ENCODE measurements at places on chromosomes 11 and 22. TPM values are rescaled to one million over a fixed set of nuclear protein-coding genes. Genes with fewer than 3 reads are reported as not detected.
A peak's percentile ranks its signal among the peaks of the same experiment; 100 is the strongest.

GRCh38 chr11:10499452-10499851 is 41.5 kb downstream of the RNF141 start:
- H3K27ac ChIP-seq: no peak overlapping the region
- peaks cover 3% of the 10 kb centered on the region for H3K4me1 ChIP-seq
- no peak overlapping the region for H3K4me3 ChIP-seq
- no peak for DNase-seq

DNA sequence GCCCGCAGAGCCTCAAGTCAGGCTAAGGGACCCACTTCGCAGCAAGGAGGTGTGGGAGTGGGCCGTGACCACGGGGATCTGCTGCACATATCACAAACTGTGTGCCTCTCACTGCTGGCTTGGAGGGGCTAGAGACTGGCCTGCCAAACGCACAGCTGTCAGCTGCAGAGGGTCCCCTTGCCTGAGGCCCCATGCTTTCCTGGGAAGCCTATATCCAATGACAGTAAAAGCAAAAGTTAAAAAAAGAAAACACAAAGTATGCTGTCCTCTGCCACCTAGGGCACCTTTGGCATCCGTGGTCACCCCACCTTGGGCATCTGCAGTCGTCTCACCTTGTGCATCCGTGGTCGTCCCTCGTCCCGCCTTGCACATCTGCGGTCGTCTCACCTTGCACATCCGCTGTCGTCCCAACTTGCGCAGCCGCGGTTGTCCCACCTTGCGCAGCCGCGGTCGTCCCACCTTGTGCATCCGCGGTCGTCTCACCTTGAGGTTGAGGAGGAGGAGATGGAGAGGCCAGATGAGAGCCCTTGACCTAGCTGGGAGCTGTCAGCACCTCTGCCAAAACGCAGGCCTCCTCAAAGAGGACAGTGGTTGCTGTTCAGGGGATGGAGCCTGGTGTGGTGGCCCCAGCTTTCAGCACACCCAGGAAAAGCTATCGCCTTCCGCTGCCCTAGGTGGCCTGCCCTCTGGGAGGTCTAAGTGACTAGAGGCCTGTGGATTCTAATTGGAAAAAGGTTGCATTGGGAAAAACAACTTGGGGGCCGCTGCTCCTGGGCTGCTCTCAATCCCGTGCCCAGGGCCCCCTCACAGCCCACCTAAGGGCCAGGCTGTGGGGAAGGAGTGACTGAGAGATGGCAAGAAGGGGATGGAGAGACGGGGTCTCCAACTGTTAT is 90.5 kb downstream of the MYEOV start:
- H3K36me3 ChIP-seq: no peaks in the 10 kb centered on the region
- H3K27ac ChIP-seq: no peak overlapping the region
- H3K4me3 ChIP-seq: no peak overlapping the region
- H3K27me3 ChIP-seq: no peaks in the 10 kb centered on the region
- H3K4me1 ChIP-seq: no peaks in the 10 kb centered on the region
- no peak for DNase-seq

GRCh38 chr11:36013950-36014897 is 70.4 kb downstream of the LDLRAD3 start:
- H3K27ac ChIP-seq: no peak overlapping the region
- no peaks in the 10 kb centered on the region for H3K27me3 ChIP-seq
- DNase-seq: no peak

DNA sequence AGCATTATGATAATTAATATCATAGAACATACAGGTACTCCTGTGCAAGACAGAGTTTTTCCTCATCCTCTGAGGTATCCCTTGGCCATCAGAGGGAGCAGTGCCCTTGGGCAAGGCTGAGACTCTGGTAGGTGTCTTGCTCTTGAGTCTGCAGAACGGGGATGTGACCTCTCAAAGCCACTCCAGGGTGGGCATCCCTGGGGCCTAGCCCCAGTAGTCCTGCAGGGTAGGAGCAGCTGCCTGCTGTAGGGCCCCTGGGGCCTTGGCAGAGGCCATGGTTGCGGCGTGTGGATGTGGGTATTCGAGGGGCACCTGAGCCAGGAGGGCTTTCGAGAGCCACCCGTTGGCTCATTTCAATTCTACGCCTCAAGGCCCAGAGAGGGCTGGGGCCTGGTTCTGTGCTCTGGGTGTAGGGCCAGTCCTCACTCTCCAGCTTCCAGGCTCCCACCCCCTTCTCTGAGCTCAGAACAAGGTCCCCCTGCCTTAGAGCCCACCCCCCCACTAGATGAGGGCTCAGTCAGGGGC is 7.7 kb upstream of the OMP start:
- H3K4me1 ChIP-seq: no peaks in the 10 kb centered on the region
- H3K4me3 ChIP-seq: no peak overlapping the region
- H3K36me3 ChIP-seq: no peaks in the 10 kb centered on the region
- DNase-seq: peak; percentile 54

- no peaks in the 10 kb centered on the region for H3K27me3 ChIP-seq
- H3K36me3 ChIP-seq: peaks cover 25% of the 10 kb centered on the region
- no peak overlapping the region for H3K27ac ChIP-seq
- peak overlapping the region; percentile 78 for H3K4me3 ChIP-seq
- peaks cover 13% of the 10 kb centered on the region for H3K4me1 ChIP-seq
Observed at GRCh38 chr22:21643533-21644357, 1.6 kb downstream of the SDF2L1 start.

DNA sequence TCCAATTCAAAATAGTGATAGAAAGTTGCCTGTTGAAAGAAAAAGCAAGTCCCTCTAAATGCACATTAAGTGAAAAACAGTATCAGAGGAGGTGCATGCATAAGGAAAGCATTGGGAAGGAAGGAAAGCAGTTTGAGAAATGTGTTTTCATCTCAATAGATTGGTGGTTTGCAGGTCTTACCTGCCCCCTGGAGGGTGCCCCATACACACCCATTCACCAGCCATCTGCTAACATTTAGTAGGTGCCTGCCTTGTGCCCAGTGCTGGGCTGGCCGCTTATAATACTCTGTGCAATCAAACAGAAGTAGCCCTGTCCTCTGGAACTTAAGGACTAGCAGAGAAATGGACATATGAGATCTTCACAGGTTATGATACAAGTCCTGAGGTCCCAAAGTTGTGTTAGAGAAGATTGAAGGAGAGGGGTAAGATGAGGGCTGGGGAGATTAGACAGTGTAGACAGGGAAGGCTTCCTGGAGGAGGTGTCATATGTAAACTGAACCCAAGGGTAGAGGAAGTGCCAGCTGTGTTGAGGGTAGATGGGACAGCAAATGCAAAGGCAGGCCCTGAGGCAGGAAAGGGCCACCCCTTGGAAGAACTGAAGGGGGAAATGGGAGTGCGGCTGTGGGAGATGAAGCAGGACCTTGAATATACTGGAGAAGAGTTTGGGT is 184.2 kb downstream of the MN1 start:
- peaks cover 26% of the 10 kb centered on the region for H3K27me3 ChIP-seq
- H3K4me1 ChIP-seq: peaks cover 5% of the 10 kb centered on the region
- no peaks in the 10 kb centered on the region for H3K36me3 ChIP-seq

The RPS13 gene
- 755 TPM for total RNA-seq

The TENM4 gene
- total RNA-seq: 4.3 TPM

All from upper lobe of right lung (tissue), 1 donor.